Ascending aorta (tissue), 2 donors: ENCODE measurements at places on chromosomes 4 and X. TPM values are rescaled to one million over a fixed set of nuclear protein-coding genes. Genes with fewer than 3 reads are reported as not detected.
A peak's percentile ranks its signal among the peaks of the same experiment; 100 is the strongest.

DNA sequence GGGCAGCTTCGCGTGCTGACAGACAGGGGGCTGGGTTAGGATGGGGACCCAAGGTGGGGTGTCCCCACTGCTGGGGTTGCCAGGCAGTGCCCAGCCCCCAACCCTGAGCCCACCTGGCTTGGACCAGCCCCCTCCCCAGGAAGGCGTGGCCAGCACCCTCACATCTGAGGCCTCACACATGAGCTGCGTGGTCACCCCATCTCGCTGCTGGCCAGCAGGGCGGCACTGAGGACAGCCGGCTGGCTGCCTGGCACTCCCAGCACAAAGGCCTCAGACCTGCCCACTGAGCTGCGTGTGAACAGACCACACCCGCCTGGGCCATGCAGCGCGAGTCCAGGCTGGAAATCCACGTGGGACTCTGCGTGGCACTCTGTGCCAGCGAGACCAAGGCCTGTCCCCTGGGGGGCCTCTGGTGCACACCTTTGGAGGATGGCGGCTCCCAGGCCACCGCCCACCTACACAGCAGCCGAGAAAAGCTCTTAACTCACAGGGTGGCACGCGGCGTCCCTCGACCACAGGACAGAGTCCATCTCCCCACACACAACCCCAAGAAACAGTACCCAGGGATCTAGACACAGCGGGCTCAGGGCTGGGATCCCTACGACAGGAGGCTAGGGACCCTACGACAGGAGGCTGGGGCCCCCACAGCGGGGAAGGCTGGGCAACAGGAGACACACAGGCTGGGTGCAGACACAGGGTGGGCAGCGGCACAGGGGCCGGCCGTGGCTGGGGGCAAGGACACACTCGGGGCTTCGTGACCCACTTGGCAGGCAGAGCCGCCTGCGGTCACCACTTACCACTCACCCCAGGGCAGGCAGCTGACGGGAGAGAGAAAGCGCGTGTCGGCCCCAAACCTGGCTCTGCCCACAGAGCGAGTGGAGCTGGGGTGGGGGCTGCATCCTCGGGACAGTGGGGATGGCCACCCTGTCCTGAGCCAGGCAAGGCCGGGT, 9.8 kb downstream of the DGKQ start:
- peaks cover 33% of the 10 kb centered on the region for H3K36me3 ChIP-seq
- H3K4me3 ChIP-seq = no peak overlapping the region
- H3K27me3 ChIP-seq = no peaks in the 10 kb centered on the region
- no peak for DNase-seq
- H3K4me1 ChIP-seq = no peaks in the 10 kb centered on the region

DNA sequence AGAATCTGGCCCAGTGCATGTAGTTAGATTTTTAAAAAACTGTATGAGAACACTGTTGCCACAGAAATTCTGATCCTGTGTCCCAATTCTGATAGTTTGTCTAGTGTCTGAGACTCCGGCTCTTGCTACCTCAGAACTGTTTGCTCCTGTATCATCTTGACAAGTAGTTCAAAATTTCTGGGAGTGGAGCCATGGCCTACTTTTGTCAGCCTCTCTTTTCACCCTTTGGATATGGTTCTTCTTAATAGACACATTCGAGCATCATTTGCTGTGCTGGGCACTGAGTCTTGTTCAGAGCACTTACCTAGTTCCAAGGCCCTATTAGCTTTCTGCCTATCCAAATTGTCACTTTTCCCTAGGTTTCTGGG, 46.9 kb downstream of the ATP10D start:
- H3K36me3 ChIP-seq = peaks cover 59% of the 10 kb centered on the region
- peaks cover 24% of the 10 kb centered on the region for H3K4me1 ChIP-seq
- peak overlapping the region; percentile 70 for H3K27ac ChIP-seq
- no peak for DNase-seq
- no peak overlapping the region for H3K4me3 ChIP-seq
- H3K27me3 ChIP-seq = no peaks in the 10 kb centered on the region

- no peak overlapping the region for H3K27ac ChIP-seq
- H3K27me3 ChIP-seq = no peaks in the 10 kb centered on the region
- H3K4me1 ChIP-seq = no peaks in the 10 kb centered on the region
These were observed 42.8 kb upstream of the KLF3 start for GRCh38 chr4:38621028-38621684.

The CCKAR gene
- not detected for total RNA-seq

The NR3C2 gene
- total RNA-seq = 42.3 TPM

DNA sequence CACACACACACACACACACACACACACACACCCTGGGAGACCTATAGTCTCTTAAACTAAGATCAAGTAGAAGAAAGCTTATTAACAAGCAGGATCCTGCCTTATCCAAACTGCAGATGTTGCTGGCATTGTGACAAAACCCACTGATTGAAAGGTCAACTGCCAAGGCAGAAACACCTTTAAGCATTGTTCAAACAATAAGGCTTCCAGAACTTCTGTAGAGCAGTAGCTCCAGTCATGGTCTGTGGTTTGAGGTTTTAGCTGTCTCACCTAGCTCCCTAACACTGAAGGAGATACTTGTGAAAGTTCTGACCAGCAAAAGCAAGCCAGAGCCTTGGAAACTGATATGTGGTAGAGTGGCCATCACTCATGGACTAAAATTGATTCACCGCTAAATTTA, 59.8 kb downstream of the PTCHD1 start:
- H3K4me3 ChIP-seq = no peak overlapping the region
- DNase-seq = no peak
- no peak overlapping the region for H3K27ac ChIP-seq

- no peaks in the 10 kb centered on the region for H3K36me3 ChIP-seq
- no peak overlapping the region for H3K27ac ChIP-seq
- no peak for DNase-seq
- no peak overlapping the region for H3K4me3 ChIP-seq
- no peaks in the 10 kb centered on the region for H3K4me1 ChIP-seq
- no peaks in the 10 kb centered on the region for H3K27me3 ChIP-seq
These were observed 76.1 kb downstream of the HMGB2 start for GRCh38 chr4:173257732-173258717.

- no peak overlapping the region for H3K27ac ChIP-seq
- no peak overlapping the region for H3K4me3 ChIP-seq
- no peaks in the 10 kb centered on the region for H3K36me3 ChIP-seq
- H3K27me3 ChIP-seq = no peaks in the 10 kb centered on the region
These were observed 19.7 kb downstream of the RNF212 start for GRCh38 chr4:1093391-1094335.

DNA sequence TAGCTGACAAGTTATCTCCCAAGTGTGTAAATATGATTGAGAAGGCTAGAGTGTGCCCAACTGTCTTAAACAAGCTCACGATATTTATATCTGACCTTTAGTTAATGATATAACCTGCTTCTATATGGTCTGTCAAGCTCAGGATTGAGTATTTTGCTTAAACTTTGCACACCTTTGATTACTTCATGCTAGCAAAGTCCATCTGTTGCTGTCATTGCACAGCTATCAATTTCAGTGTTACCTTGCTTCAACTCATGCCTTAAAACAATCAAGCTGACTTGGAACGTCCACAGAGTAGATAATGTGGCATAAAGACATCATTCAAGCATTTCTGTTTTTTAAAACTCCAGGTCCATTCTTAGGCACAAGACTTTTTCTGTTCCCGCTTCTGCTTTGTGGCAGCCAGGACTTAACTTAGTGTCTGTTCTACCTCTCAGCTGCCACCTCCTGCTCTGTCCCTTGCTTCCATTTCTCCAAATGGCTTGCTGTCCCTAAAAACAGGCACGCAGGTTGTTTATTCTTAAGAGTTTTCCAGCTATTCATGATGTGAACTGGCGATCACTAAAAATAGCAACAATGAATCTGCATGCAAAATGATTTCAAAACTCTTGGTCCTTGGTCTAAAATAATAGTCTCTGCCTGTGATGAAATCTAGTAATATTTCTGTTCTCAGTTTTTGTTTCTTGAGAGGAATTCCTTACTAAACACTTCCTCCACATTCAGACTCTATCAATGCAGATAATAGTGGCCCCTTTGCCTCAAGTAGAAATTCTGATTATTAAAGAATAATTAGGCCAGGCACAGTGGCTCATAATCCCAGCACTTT, 16.3 kb upstream of the NEIL3 start:
- no peak overlapping the region for H3K4me3 ChIP-seq
- no peaks in the 10 kb centered on the region for H3K27me3 ChIP-seq
- no peak for DNase-seq
- H3K4me1 ChIP-seq = no peaks in the 10 kb centered on the region
- H3K27ac ChIP-seq = peak overlapping the region; percentile 45

GRCh38 chrX:152412105-152412504, 39.0 kb downstream of the GABRA3 start:
- H3K4me1 ChIP-seq = no peaks in the 10 kb centered on the region
- H3K27ac ChIP-seq = no peak overlapping the region
- no peaks in the 10 kb centered on the region for H3K27me3 ChIP-seq
- no peaks in the 10 kb centered on the region for H3K36me3 ChIP-seq

The SPINK2 gene
- total RNA-seq = not detected

The YY2 gene
- total RNA-seq = not detected

- H3K4me1 ChIP-seq = no peaks in the 10 kb centered on the region
- no peaks in the 10 kb centered on the region for H3K27me3 ChIP-seq
- no peaks in the 10 kb centered on the region for H3K36me3 ChIP-seq
- peak overlapping the region; percentile 36 for H3K27ac ChIP-seq
- peak overlapping the region; percentile 2 for H3K4me3 ChIP-seq
- no peak for DNase-seq
These were observed 557 bp upstream of the ARHGEF6 start for GRCh38 chrX:136781180-136781797.
